ENCODE measurements at places on chromosomes 16 and 17.

DNA sequence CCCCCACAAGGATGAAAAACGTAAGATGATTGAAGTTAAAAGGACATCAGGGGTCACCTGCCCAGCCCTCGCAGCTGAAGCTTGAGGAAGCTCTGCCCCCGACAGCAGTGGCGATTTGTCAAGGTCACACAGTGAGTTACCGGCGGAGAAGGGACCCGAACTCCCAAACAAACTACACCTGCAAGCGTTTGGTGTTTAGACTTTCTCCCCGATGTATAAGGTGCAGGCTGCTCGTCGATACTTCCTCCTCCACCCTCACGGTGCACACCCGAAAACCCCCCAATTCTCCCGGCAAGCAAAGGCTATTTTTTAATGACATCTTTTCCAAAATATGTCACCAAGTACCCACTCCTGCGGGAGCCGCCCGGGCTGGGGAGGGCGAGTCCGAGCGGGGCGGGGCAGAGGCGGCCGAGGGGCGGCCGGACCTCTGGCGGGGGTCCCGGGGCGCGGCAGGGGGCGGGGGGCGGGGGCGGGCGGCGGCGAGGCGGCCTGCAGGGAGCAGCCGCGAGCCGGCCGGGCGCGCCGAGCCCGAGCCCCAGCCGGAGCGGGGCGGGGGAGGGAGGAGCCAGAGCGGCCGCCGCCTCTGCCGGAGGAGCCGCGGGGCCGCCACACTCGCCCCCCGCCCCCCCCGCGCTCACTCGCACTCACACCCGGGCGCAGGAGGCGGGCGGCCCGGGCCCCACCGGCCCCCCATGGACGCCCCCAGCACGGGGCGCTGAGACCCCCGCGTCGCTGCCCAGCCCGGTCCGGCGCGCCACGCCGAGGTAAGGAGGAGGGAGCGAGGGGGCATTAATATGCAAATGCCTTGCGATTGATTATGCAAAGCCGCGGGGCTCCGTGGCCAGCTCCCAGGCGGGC is at the start of gene THRA:
Gene THRA (plus strand): TSS at position 637 of the 858 bp plus-strand sequence. CDS start 11,524 bp downstream, outside the sequence.
- peak; percentile 73 for DNase-seq

DNA sequence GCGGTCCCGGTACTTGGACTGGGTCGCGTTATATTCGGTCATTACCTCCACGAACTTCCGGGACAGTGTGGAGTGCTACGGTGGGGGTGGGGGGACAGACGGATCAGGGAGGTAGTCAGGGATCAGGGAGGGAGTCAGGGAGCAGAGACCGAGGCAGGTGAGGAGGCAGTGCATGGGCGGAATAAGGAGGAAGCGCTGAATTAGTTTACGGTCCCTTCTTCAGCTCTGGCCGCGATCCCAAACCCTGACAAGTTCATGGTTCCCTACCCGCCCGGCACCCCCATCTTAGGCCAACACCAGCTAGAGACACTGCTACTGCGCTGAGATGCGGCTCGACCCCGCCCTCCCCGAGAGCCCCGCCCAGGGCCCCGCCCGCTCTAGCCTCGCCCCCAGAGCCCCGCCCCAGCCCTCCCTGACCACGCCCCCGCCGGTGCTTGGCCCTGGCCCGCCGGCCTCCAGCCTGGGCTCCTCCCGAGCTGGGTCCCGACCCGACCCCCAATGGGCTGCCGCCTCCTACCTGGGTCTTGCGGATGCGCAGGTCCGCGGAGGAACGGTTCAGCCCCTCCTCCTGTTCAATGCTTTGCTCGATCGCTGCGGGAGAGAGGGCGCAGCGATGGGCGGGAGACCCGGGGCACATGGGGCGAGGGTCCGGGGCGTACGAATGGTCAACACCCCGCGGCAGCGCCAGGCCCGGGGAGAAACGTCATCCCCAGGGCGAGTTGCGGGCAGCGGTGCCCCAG is 12.1 kb downstream of the HSD3B7 start:
- peak; percentile 80 for DNase-seq

DNA sequence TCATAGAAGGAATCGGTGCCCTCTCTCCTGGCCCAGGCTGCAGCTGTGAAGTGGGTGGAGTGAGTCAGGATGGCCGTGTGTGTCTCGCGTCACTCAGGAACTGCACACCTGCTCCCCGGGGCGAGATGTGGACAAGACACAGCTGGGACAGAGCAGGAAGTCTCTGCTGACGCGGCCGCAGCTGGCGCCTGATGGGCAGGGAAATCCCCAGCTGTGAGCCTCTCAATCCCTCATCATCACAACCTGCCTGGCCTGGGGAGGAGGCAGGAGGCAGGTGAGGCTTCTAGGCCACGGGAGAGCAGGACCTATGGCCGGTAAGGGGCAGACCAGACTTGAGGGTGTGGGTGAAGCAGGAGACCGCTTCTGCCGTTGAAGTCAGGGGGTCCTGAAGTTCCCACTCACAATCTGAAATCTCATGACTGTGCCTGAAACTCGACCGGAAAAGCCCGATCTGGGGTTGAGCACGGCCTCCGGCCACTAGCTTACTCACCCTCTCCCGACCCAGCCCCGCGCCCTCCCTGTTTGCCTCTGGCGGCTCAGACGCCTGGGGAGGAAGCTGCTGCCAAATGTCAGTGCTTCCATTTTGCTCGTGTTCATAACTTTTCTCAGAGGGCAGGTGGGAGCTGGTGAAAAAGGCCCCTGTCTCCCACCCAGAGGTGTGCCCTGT is 1.1 kb upstream of the TRPV3 start:
- peak; percentile 36 for DNase-seq

- no peak for DNase-seq
Observed at GRCh38 chr16:11526655-11527350, 59.9 kb downstream of the LITAF start.

DNA sequence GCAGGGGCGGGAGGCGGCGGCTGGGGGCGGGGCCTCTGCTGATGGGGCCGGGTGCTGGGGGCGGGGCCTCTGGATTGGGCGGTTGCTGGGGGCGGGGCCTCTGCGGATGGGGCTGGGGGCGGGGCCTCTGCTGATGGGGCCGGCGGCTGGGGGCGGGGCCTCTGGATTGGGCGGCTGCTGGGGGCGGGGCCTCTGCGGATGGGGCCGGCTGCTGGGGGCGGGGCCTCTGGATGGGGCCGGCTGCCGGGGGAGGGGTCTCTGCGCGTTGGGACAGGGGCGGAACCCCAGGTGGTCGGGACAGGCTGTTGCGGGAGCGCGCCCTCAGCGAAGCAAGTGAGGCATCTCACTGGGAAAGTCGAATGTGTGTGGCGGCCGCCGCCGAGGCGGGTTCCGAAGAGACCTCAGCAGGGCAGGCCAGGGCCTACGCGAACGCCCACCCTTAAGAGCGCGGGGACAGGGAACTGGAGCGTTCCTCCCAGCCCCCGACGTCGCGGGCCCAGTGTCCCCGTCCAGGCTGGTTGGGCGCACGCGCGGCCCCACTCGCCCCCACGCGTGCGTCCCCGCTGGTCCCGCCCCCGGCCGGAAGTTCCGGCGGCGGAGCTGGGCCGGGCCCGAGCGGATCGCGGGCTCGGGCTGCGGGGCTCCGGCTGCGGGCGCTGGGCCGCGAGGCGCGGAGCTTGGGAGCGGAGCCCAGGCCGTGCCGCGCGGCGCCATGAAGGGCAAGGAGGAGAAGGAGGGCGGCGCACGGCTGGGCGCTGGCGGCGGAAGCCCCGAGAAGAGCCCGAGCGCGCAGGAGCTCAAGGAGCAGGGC is at the start of gene STUB1:
Gene STUB1 (plus strand): TSS at position 597 of the 811 bp plus-strand sequence. CDS start 116 bp downstream, at position 713.
- peak; percentile 88 for DNase-seq

DNA sequence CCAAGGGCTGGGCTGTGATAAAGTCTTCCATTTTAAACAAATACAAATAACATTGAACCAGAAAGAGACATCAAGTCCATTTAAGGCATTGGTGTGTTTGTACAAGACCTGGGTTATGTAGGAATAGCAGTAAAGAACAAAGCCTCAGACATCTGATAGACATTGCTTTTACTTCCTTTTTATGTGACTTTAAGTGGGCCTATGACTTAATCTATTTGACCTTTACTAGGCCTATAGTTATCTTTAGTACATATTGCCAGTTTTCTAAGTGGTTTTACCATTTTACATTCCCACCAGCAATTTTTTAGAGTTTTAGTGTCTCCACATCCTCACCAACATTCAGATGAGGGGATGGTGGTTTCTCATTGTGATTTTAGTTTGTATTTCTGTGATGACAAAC is 298.8 kb downstream of the ZFHX3 start:
- no peak for DNase-seq

DNA sequence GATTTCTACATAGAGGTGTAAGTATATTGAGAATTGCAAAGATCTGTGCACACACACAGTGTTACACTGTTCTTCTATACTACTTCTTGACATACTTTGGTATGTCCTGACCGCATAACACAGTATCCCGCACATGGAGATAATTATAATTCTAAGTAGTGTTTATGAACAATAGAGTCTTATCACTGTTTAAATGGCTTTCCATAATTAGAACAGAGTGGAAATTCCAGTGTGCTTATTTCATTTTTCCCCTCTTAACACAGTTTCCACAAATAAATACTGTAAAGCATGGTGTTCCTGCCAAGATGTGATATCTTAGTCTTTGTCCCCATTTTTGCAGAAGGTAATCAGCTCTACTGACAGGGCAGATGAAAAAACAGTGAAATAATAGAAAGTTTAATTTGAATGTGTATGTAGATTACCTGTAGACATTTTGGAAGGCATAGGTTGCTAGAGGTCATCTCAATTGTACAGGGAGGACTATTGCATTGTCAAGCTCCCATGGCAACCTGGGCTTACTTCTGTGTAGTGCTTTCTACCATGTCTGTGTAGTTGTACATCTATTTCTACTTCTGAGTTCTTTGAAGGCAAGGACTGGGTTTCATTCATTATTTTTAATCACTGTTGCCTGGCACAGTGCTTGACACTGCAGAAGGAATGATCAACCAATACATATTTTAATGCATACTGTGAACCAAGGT is 10.1 kb upstream of the KRT28 start:
- DNase-seq, result no peak

GRCh38 chr16:85258629-85259028 is 146.4 kb upstream of the CIBAR2 start:
- DNase-seq, result no peak

- DNase-seq, result no peak
Observed at GRCh38 chr16:52785653-52786052, 238.7 kb upstream of the TOX3 start.

DNA sequence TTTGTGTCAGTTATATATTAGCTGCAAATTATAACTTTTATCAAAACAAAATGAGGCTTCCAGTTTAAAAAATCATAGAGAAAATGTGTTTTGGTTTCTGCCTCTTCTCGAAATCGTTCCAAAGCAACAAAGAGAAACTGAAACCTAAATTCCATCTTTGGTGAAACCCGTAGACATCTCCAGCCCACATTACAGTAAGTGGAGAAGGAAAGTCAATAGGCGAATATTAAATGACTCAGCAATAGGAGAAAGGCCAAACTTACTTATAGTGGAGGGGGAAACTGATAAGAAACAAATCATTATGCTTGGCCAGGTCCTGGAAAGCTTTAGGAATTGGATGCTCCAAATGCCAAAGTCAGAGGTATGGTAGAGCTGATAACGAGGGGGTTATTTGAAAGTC is 103.0 kb upstream of the SHISA6 start:
- DNase-seq, result no peak

- no peak for DNase-seq
Observed at GRCh38 chr17:70863436-70864248, 694.3 kb downstream of the KCNJ2 start.

DNA sequence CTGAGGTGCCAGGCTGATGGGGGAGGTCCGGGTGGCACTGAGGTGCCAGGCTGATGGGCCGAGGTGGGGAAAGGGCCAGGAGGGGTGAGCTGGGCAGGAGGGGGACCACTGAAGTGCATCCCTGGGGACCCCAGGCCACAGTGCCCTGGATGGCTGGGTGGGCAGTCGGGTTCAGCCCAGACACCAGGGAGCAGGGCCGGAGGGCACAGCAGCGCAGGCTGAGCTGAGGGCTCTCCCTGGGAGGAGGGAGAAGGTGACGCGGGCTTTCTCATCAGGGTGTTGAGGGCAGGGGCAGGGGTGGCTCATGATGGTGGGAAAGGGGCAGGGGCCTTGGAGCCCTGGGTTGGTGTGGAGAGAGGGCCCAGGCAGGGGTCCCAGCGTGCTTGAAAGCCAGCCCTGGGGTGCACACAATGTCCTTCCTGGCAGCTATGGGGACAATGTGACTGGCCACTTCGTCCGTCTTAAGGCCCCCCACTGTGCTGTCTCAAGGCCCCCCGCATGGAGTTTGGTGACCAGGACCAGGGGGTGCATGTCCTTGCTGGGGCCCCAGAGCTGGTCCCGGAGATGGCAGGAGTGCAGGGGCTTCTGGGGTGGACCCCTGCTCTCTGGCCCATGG is 16.0 kb downstream of the CD7 start:
- DNase-seq, result no peak

DNA sequence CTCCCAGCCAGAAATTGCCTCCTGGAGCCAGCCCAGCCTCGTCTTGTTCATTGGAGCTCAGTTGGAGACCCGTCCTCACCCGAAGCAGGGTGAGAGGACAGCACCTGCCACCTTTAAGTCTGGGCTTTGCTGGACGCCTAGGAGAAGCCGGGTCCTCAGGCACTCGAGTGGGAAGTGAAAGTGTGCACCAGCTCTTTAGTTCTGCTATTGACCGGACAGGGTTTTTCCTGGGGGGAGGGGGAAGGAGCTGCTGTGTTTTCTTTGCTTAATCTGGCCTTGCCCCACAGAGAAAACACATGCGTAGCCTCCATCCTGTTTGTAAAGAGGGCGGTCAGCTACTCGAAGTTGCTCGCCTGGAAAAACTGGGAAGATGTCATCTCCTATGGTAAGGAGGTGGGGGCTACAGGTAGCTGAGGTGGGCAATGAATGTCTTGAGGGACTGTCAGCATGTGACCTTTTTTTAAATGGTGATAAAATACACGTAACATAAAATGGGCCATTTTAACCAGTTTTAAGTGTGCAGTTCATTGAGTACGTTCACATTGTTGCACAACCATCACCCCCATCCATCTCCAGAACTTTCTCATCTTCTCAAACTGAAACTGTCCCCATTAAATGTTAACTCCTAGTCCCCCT is 34.4 kb downstream of the CMIP start:
- no peak for DNase-seq

DNA sequence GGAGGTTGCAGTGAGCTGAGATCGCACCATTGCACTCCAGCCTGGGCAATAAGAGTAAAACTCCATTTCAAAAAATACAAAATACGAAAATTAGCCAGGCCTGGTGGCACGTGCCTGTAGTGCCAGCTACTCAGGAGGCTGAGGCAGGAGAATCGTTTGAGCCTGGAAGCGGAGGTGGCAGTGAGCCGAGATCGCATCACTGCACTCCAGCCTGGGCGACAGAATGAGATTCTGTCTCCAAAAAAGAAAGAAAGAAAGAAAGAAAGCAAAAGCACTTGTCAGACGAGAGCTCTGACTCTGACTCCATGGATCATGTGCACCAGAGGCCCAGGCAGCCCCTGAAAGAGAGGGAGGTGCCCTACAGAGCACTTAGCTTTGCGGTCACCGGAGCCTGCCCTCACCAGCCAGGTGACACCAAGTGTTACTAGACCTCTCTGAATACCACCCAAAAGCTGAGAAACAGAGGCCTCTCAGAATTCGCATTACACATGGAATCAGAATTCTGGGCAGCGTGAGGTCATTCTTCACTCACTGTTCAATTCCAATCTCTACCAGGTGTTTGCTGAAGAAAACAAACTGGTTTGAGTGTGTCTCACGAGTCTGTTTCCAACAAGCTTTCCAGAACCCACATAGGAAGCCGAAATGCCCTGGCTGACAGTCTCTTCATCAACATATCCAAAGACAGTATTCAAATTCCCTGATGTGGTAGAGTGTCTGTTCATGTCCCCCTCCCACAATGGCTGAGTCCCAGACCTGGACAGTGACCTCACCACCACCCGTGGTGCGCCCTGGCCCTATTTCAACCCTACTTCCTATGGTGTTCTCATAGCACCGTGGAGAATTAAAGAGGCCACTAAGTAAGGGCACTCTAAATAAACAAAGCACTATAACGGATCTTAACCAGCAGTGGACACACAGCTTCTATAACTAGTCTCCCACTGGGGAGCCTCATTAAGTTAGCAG is 1.5 kb downstream of the FLCN start:
- no peak for DNase-seq

GRCh38 chr17:39208136-39208535 is 8.1 kb downstream of the RPL19 start:
- DNase-seq, result peak; percentile 55

All from activated CD8-positive, alpha-beta memory T cell treated with anti-CD3 and anti-CD28 coated beads, Interleukin-2, amount 50 U/mL, for 4 hours (primary cell).